Activated CD8-positive, alpha-beta memory T cell treated with anti-CD3 and anti-CD28 coated beads, Interleukin-2, amount 50 U/mL, for 48 hours (primary cell): ENCODE measurements at places on chromosomes 5 and 9.

DNA sequence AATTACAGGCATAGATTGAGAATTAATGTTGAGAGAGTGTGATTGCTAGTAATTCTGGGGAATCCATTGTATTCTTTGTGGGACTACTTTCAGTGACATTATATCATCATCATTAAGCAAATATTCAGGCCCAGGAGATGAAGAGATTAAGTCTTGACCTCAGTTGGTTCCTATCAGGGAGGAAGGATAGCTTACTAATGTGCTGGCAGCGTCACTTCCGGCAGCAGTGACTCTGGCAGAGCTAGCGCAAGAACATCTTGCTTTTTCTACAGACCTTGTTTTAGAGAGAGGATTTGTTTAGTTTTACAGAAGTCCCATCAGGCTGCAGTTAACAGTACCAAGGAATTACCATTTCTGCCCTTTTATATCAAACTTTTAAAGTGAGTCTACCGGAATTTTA lies 20.3 kb downstream of the OSTF1 start:
- no peak for DNase-seq

- DNase-seq = no peak
Observed at GRCh38 chr9:106023455-106023854, 329.1 kb downstream of the TMEM38B start.

- DNase-seq = no peak
Observed at GRCh38 chr9:119941091-119941490, 571.9 kb upstream of the BRINP1 start.

- no peak for DNase-seq
Observed at GRCh38 chr5:89929173-89929572, 480.4 kb downstream of the CETN3 start.

GRCh38 chr5:135310328-135310989 lies 88.6 kb downstream of the MACROH2A1 start:
- no peak for DNase-seq
